ENCODE measurements at places on chromosomes 1 and 21. TPM values are rescaled to one million over a fixed set of nuclear protein-coding genes. Genes with fewer than 3 reads are reported as not detected.

HUNK gene
- total RNA-seq: 1.8 TPM

DIO1 gene
- not detected for total RNA-seq

LGR6 gene
- 0.05 TPM for total RNA-seq

EPHB2 gene
- 136 TPM for total RNA-seq

NHLH1 gene
- 0.05 TPM for total RNA-seq

PWP2 gene
- total RNA-seq: not detected

CELA2B gene
- not detected for total RNA-seq

RBP7 gene
- total RNA-seq: 9.7 TPM

GRCh38 chr1:163170975-163171676 is 31.6 kb downstream of the RGS5 start:
- DNase-seq: no peak

DNA sequence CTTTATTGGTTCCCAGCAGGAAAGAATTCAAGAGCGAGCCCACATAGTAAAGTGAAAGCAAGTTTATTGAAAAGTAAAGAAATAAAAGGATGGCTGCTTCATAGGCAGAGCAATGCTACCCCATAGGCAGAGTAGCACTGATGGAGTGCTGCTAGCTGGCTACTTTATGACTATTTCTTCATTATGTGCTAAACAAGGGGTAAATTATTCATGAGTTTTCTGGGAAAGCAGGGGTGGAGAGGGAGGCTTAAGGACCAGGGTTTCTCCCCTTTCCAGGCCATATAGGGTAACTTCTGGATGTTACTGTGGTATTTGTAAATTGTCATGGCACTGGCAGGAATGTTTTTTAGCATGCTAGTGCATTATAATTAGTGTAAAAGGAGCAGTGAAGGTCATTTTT is 1271.4 kb downstream of the KCNT2 start:
- peak; percentile 18 for DNase-seq

GRCh38 chr1:9886092-9886742 is 23.9 kb downstream of the CTNNBIP1 start:
- DNase-seq: no peak

DNA sequence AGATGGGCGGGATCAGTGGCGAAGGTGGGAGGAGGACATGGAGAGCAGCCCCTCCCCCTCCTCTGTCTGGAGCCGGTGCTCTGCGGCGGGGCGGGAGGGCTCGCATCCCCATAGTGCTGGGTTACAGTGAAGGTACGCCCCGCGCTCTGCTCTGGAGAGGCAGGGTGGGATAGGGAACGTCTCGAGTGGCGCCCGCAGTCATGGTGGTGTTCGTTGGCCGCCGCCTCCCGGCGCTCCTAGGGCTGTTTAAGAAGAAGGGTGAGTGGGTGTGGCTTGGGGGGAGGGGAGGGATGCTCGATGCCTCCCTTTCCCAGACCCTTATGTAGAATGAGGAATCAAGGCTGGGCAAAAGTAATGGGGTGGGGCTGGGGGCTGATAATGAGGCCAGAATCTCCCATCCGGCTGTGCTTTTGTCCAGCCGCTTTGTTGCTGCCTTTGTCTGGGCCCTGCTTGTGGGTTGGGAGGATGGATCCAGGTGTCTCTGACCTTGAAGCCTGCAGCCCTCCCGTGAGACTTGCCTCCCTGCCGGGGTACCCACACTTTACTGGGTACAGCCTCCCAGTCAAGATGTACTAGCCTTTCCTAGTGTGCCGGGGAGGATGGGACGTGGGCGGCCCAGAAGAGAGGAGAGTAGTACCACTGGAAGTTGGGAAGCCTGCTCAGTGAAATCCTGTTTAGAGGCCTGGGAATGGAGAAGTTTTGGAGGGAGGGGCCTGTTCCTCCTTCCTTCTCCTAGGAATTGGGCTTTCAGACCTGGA is 51.4 kb downstream of the YARS1 start:
- DNase-seq: no peak

GRCh38 chr1:147283011-147283410 is 40.5 kb downstream of the CHD1L start:
- no peak for DNase-seq

DNA sequence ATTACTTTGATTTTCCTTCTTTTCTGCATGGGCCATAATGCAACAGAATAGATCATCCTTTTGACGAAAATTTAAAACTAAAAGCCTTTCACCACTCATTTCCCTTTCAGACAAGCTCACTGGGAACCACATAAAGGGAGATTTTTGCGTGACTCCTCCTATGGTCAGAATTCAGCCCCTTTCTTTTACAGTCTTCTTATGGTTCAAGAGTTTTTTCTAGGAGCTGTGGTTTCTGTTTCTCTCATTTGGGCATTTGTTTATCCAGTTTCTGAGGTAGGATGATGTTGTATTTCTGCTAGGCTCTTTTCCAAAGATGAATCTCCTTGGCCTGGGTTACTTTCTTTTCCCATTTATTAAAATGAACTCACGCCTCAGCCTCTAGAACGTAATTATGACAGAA is 16.9 kb downstream of the RGS1 start:
- no peak for DNase-seq

- DNase-seq: no peak
Observed at GRCh38 chr1:232596666-232597303, 33.1 kb downstream of the SIPA1L2 start.

DNA sequence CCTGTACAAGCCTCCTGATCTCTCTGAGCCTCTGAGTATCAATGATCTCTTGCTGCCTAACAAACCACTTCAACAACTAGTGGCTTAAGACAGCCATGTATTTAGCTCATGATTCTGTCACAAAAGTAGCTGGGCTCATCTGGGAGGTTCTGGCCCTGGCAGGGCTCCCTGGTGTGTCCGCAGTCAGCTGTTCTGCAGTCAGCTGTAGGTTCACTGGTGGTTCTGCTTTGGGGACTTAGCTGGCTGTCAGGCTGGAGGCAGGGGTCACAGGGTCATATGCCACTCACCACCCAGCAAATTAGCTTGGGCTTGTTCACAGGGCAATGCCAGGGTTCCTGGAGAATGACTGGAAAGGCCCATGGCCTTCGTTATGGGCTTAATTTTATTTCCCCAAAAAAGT is 64.8 kb downstream of the DISP3 start:
- no peak for DNase-seq

DNA sequence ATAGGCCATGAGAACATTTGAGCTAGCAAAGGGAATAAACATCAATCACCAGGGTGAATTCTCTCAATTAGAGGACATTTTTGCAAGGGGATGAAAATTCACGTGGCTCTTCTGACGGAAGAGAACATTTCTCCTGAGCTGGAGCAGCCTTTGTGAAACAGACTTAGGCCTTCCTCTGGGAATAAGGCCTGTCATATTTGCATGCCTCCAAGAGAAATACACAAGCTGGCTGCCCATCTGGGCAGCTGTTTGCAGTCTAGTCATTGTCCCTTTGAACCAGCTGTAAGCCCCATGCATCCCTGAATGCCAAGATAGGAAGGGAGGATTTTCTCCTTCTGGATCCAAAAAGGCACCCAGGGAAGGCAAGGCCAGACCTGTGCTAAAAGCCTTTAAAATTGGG is 5.5 kb downstream of the LEMD1 start:
- DNase-seq: no peak

Measured in renal cortical epithelial cell (primary cell).